ENCODE measurements at places on chromosomes 3 and 15.

- peak; percentile 72 for DNase-seq
Measured at GRCh38 chr15:26967719-26968269, 3.2 kb upstream of the GABRG3 start.

DNA sequence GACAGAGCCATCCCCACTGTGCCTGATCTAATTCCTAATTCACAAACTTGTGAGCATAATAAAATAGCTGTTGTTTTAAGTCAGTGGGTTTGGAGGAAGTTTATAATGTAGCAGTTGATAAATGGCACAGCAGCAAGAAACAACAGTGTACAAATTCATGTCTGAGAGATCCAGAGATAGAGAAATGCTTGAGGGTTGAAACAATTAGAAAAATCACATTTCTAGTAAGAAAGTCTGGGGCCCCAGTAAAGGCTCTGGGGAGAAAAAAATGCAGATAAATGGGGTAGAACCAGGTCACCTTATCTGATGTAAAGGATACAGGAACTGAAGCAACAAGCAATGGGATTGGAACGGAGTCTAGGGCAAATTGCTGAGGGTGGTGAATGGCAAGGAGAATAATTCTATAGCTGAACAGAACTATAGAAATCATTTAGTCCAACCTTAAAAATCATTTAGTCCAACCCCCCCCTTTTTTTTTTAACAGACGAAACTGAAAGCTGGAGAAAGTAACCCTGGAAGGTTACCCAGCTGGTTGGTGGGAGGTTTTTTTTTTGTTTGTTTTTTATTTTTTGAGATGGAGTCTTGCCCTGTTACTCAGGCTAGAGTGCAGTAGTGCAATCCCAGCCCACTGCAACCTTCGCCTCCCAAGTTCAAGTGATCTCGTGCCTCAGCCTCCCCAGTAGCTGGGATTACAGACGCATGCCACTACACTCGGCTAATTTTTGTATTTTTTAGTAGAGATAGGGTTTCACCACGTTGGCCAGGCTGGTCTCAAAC lies 14.3 kb upstream of the SHQ1 start:
- no peak for DNase-seq

DNA sequence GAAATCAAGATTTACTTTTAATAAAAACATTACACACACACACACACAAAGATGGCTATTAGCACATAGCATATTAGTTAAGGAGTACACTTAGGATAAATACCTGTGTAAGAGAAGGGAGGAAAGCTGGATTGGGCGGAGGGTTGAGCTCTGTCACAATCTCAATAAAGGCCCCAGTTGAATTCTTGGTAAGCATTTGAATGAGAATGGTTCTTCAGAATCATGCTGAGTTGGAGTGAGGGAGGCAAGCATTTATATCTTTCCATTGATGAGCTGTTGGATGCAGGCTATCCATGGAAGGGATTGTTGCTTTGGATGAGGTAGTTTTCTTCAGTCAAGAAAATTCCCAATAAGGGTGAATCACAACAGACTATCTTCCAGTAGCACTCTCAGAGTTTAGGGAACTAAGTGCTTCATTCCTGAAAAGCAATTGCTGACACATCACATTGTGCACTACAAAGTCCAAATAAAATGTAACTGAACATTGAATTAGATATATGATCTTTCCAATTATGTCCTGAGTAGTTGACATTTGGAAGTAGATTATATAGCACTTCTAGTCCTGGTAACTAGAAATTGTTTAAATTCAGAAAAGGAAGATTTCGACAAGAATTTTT lies 95.7 kb downstream of the SUCNR1 start:
- no peak for DNase-seq

GRCh38 chr3:27633224-27633545 lies 88.9 kb downstream of the EOMES start:
- DNase-seq: no peak

- DNase-seq: no peak
Measured at GRCh38 chr3:139811331-139811730, 123.7 kb upstream of the CLSTN2 start.

DNA sequence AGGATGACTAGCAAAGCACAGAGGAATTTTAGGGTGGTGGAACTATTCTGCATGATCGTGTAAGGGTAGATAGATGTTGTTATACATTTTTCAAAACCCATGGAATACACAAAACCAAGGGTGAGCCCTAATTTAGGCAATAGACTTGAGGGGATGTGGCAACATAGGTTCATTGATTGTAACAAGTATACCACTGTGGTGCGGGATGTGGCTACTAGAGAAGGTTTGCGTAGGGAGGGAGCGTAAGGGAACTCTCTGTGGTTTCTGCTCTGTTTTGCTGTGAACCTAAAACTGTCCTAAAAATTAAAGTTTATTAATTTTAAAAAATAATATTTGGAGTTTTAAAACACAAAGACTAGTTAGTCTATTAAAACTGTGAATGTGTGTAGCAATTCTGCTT lies 202.8 kb downstream of the PLCL2 start:
- no peak for DNase-seq

- DNase-seq: no peak
Measured at GRCh38 chr3:188133646-188134045, 20.3 kb upstream of the LPP start.

GRCh38 chr15:70098153-70098460 lies 390 bp upstream of the TLE3 start:
- no peak for DNase-seq

GRCh38 chr15:62658498-62658897 lies 384.0 kb upstream of the TPM1 start:
- DNase-seq: no peak

DNA sequence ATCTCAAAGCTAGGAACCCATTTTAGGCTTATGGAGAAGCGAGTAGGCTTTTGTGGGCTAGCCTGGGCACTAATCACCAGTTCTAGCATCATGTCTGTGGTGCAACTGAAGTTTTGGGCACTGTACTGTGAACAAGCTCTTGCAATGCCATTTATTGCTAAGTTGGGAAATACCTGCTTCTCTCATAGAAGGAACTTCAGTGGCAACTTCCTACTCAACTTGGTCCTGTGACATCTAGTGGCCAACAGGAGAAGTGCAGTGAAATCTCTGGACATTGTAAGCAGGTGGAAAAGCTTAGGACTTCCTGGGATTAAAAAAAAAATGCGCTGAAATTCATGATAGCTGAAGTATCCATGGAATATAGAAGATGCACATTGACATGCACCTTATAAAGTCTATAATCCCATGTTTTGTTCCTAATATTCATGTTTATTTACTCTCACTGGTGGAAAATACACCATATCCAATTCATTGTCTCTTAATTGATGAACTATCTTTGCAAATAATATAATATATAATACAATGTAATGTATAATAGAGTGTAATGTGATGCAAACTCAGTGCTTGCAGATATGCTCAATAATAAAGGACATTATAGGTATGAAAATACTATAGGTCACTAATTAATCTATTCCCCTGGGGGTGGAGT lies 6.5 kb upstream of the ALDH1A3 start:
- DNase-seq: peak; percentile 74

GRCh38 chr3:195557322-195557721 lies 14.2 kb upstream of the PPP1R2 start:
- no peak for DNase-seq

GRCh38 chr3:31002730-31003129 lies 108.3 kb upstream of the GADL1 start:
- DNase-seq: no peak

DNA sequence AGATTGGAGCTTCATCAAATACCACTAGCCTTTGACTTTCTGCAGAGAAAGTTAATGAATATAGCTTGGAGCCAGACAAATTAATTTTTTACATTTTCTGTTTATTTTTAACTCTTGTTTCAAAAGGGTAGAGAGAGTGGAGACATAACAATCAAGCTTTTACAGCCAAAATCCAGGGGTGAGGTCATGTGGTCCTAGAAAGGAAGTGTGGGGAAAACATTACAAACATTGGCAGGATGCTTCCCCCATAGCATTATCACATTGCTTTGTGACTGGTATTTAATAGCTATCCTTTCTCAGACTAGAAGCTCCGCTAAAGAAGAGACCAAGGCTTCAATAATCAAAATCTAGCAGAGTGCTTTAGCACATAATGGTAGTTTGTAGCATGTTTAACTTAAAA lies 46.4 kb upstream of the PHLDB2 start:
- no peak for DNase-seq

DNA sequence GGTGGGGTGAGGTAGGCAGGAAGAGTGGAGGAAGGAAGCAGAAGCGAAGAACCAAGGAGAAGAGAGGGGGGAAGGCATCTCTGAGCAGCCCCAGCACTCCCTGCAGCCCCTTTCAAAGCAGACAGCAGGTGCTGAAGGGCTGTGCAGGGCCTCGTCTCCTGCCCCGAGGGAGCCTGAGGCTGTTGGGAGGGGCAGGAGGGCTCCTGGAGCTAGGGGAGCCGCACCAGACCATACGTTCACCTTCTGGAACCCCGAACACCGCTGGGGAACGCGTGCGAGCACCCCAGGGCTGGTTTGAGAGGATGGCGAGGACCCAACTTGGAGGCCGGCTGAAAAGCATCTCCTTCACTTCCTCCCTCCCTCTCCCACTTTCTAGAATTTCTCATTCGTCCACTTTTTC lies 259.8 kb downstream of the FAM43A start:
- DNase-seq: no peak

- DNase-seq: no peak
Measured at GRCh38 chr3:27567251-27567650, 83.1 kb upstream of the SLC4A7 start.

DNA sequence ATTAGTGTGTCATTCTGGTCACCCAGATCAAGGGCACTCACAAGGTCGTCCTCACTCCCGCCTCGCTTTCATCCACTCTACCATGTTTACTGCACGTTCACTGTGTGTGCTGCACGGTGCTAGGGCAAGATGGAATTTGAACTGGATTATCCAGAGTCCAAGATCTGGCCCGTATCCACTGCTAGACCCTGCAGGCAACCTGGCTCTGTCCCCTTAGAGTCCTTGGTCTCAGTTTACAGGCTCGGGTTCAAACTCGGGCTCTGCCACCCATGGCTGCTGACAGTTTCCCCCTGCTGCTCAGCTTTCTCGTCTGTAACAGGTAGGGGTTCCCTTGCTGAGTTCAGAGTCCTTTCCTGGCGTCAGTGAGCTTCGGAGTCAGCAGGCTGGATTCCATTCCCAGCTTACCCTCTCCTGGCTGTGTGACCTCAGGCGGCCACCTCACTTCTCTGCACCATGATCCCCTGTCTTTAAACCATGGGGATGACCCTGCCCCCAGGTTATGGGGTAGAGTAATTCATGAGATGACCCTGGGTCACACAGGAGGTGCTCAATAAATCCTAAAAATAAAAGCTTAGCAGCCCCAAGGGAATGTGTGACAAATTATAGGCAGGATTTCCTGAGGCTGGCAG lies 79.6 kb upstream of the SLC6A6 start:
- no peak for DNase-seq

GRCh38 chr3:73827725-73828211 lies 203.0 kb upstream of the PDZRN3 start:
- no peak for DNase-seq

GRCh38 chr3:153221748-153222162 lies 59.7 kb downstream of the RAP2B start:
- no peak for DNase-seq

DNA sequence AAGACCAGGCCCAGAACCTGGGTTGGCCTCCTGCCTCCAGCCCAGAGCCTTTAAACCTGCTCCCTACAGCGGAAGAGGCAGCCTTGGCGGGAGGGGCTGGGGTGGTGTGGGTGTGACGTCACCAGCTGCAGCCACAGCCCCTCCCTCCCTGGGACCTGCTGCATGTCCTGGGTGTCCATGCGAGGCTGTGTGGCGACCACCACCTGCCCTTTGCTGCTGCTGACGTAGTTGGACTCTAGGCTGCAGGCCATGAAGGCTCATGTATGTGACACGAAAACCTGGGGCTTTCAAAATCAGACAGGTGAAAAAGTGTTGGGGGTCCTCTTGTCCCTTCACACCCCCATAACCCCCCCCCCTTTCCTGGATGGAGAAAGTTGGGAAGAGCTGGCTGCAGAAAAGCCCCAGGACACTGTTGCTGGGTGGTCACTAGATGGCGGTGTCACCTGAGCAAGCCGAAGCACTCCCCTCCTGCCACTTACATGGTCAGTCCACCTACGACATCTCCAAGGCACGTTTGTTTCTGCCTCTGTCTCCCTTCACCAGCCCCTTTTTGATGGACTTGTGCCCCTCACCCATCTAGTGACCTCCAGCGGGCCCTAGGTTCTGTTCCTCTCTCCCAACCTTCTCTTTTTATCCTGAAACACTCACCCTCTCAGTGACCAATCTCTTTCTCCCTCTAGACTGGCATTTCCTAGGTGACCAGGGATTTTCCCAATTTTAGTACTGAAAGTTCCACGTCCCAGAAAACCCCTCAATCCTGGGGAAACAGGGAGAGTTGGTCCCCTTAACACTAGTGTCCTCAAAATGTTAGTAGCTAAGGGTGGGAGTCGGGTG lies 35.2 kb downstream of the SLC6A20 start:
- DNase-seq: no peak

DNA sequence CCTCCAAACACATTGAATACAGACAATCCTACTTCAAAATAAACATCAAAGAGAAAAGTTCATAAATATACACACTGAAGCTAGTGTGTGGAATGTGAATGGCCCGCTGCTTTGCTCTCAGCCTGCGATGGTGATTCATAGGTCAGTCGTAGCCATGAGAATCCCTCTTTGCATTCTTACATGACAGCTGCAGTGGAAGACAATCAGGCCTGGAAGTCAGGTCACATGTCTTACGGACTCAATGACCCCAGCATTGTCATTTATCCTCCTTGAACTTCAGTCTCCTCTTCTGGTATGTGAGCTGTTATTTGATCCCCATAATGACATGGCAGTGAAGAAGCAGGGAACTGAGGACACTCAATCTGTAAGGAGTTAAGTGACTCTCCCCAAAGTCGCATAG lies 217.8 kb upstream of the EOMES start:
- DNase-seq: no peak

GRCh38 chr15:68578175-68578979 lies 416 bp upstream of the CORO2B start:
- no peak for DNase-seq

DNA sequence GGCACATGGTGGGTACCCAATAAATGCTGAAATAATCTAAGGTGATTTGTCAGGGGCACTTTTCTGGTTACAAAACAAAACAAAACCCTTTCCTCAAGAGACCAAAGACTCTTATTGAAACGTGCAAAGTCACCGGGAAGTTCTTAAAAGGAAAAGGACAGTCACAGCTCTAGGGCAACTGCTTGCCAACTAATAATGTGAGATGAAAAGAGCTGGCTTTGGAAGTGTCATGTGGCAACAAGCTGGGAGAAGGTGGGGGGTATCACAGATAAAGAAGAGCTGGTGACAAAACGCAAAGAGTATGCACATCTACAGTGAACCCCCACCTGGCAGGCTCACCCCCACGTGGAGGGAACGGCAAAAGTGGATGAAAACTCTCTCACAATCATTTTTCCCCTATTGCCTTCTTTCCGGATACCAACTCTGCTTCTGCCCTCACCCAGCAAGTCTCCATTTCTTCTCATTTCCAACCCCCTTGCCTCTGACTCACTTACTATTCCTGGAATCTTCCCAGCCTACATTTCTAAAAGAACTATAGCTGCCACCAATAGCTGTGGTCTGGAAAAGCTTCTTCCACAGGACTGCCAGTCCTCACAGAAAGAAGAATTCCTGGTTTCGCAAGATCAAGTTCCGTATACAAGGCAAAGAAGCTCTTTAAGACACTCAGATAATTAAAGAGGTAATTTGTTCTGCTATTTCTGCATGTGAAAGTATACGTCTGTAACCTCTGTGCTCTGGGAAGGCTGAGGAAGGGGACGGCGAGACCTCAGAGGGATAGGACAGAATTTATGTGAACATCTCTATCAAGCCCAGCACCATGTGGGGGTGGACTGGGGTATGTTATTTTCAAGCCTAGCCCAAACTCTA lies 21.8 kb upstream of the ANPEP start:
- no peak for DNase-seq

Measured in H1 (cell line).